Large intestine (tissue), 12 donors: ENCODE measurements at places on chromosomes 7 and 10. TPM values are rescaled to one million over a fixed set of nuclear protein-coding genes. Genes with fewer than 3 reads are reported as not detected.

GRCh38 chr10:122427280-122427679, 27.2 kb upstream of the ARMS2 start:
- H3K36me3 ChIP-seq, result peaks cover 23% of the 10 kb centered on the region
- no peaks in the 10 kb centered on the region for H3K27me3 ChIP-seq
- H3K4me3 ChIP-seq, result no peak overlapping the region
- H3K27ac ChIP-seq, result no peak overlapping the region
- no peaks in the 10 kb centered on the region for H3K4me1 ChIP-seq

- peak overlapping the region; percentile 9 for H3K27ac ChIP-seq
- H3K4me3 ChIP-seq, result no peak overlapping the region
- peak; percentile 71 for DNase-seq
- H3K27me3 ChIP-seq, result no peaks in the 10 kb centered on the region
- peaks cover 2% of the 10 kb centered on the region for H3K4me1 ChIP-seq
- H3K36me3 ChIP-seq, result peaks cover 17% of the 10 kb centered on the region
Measured at GRCh38 chr7:27746486-27746885, 6.5 kb downstream of the TAX1BP1 start.

DNA sequence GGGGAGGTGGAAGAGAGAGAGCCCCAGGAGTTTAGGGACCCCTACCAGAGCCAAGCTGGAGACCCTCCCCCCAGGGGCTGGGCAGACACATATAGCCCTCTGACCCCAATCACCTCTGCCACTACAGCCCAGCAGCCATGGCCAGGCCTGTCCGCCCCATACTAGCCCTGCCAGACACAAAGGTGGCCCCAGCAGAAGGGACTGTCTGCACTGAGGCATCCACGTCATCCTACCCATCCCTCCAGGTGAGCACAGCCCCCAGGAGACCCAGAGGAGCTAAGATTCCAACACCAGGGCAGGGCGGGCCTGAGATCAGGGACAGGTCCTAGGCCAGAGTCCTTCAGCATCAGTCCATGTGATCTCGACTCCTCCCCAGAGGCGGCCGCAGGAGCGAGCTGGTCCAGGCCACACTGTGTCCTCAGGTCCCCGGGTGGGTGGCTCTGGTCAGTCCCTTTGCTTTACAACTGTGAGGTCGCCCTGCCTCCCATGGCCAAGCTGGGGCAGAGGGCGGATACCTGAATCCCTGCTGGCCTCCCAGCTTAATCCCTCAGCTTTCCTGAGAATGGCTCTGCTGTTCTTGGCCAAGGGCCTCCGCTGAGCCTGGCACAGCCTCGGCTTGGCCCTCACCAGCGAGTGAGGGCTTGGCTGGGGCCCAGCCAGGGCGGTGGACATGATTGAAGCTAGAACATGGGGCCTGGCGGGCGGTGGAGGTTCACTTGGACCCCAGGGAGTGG, 14.3 kb upstream of the ELN start:
- H3K4me1 ChIP-seq, result no peaks in the 10 kb centered on the region
- H3K27me3 ChIP-seq, result no peaks in the 10 kb centered on the region
- no peak overlapping the region for H3K4me3 ChIP-seq

- peaks cover 11% of the 10 kb centered on the region for H3K36me3 ChIP-seq
- no peak overlapping the region for H3K4me3 ChIP-seq
- DNase-seq, result no peak
- no peak overlapping the region for H3K27ac ChIP-seq
- no peaks in the 10 kb centered on the region for H3K27me3 ChIP-seq
- H3K4me1 ChIP-seq, result peaks cover 15% of the 10 kb centered on the region
Measured at GRCh38 chr10:79422178-79422892, 23.1 kb downstream of the ZCCHC24 start.

DNA sequence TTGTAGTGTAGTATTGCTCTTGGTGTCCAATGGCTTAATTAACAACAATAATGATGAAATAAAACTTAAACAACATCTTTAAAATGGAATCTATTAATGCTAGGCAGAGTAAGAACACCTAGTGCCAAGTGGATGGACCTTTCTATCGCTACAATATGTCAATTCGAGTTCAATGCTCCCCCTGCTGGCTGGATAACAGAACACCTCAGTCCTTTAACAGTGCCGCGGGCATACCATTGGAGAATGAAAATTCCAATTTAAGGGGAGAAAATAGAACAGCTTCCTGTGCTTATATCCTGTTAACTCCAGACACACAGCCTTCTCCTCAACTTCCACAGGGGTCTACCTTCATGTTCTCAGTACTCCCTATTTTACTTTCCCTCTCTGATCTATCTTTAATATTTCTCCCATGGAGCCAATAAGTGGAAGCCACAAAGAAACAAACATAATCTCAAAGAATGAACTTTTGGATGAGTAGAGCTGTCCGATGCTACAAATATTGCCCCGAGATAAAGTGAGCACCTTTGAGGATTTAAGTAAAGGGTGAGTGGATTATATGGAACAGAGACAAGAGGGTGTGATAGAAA, 41.4 kb downstream of the COL1A2 start:
- no peaks in the 10 kb centered on the region for H3K27me3 ChIP-seq
- H3K36me3 ChIP-seq, result no peaks in the 10 kb centered on the region
- H3K4me3 ChIP-seq, result no peak overlapping the region
- peak; percentile 42 for DNase-seq
- H3K27ac ChIP-seq, result no peak overlapping the region

- DNase-seq, result no peak
- no peaks in the 10 kb centered on the region for H3K36me3 ChIP-seq
- H3K4me1 ChIP-seq, result no peaks in the 10 kb centered on the region
Measured at GRCh38 chr10:22852712-22853353, 75.0 kb upstream of the ARMC3 start.

GRCh38 chr7:81676813-81677212, 93.0 kb downstream of the HGF start:
- no peaks in the 10 kb centered on the region for H3K36me3 ChIP-seq
- no peaks in the 10 kb centered on the region for H3K27me3 ChIP-seq
- H3K27ac ChIP-seq, result no peak overlapping the region

DNA sequence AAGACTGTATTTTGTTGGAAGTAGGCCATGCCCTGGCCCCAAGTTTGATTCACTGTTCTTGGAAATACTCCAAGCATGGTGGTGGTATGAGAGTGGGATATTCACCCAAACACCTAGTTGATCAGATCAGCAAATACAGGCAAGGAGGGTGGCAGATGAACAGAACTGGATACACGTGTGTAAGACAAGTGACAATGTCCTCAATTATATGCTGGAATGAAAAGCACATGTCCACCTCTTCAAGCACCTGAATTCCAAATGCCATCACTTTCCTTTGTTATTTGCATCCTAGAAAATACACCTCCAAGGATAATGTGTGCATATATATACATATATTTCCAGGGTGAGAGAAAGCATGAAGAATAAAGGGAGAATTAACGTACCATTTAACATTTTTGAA, 131.8 kb upstream of the ZEB1 start:
- no peaks in the 10 kb centered on the region for H3K27me3 ChIP-seq
- H3K4me3 ChIP-seq, result no peak overlapping the region
- H3K27ac ChIP-seq, result no peak overlapping the region
- no peak for DNase-seq
- no peaks in the 10 kb centered on the region for H3K4me1 ChIP-seq

DNA sequence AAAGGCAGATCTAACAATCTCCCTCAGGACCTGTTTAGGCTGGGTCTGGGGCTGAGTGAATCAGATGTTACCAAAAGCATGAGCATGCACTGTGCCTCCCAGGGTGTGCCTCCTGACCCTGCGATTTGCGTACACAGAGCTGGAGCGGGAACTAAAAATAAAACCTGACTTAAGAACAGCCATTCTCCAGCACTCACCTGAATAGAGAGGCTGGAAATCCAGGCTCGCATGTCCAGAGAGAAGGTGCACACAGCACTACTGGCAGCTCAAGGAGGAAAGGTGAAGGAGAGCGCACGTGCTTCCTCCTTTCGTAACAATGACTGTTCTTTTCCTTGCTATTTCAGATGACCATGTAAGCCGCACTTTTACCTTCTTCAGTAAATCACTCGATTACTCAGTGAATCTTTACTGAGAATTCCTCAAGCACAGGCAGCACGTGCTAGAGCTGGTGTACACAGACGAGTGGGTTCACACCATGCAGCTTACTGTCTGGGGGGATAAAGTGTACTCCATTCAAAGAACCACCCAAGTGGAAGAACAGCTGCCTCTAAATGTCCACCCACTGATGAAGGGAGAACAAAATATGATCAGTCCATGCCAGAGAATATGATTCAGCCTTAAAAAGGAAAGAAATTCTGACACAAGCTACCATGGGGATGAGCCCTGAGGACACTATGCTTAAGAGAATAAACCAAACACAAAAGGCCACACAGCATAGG, 45.6 kb downstream of the SFMBT2 start:
- H3K4me3 ChIP-seq, result no peak overlapping the region
- DNase-seq, result no peak
- no peaks in the 10 kb centered on the region for H3K4me1 ChIP-seq

- peaks cover 22% of the 10 kb centered on the region for H3K36me3 ChIP-seq
- peak overlapping the region; percentile 99 for H3K4me3 ChIP-seq
- no peak for DNase-seq
- H3K4me1 ChIP-seq, result peaks cover 8% of the 10 kb centered on the region
- no peaks in the 10 kb centered on the region for H3K27me3 ChIP-seq
Measured at GRCh38 chr10:125823663-125824251, 411 bp downstream of the BCCIP start.

- H3K4me1 ChIP-seq, result peaks cover 9% of the 10 kb centered on the region
- peak overlapping the region; percentile 53 for H3K27ac ChIP-seq
- peaks cover 4% of the 10 kb centered on the region for H3K36me3 ChIP-seq
- H3K27me3 ChIP-seq, result no peaks in the 10 kb centered on the region
- H3K4me3 ChIP-seq, result peak overlapping the region; percentile 41
Measured at GRCh38 chr7:4681218-4681851, 760 bp upstream of the FOXK1 start.

DNA sequence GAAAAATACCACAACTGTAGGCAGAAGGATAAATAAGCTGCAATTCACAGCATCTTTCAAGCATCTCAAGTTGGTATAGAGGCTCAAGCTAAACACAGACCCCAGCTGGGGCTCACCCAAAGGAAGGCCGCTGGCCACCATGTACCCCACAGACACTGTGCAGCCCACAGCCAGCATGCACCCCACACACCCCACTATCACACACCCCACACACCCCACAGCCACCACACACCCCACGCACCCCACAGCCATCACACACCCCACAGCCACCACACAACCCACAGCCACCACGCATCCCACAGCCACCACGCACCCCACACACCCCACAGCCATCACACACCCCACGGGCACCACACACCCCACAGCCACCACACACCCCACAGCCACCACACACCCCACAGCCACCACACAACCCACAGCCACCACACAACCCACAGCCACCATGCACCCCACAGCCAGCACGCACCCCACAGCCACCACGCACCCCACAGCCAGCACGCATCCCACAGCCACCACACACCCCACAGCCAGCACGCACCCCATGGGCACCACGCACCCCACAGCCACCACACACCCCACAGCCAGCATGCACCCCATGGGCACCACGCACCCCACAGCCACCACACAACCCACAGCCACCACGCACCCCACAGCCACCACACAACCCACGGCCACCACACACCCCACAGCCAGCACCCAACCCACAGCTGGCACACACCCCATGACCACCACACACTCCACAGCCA, 214.7 kb downstream of the DNAJB6 start:
- H3K36me3 ChIP-seq, result no peaks in the 10 kb centered on the region
- H3K4me1 ChIP-seq, result no peaks in the 10 kb centered on the region
- no peak for DNase-seq
- no peaks in the 10 kb centered on the region for H3K27me3 ChIP-seq
- no peak overlapping the region for H3K4me3 ChIP-seq

- DNase-seq, result no peak
- no peaks in the 10 kb centered on the region for H3K4me1 ChIP-seq
- no peak overlapping the region for H3K27ac ChIP-seq
- peaks cover 2% of the 10 kb centered on the region for H3K27me3 ChIP-seq
Measured at GRCh38 chr10:118508863-118509262, 86.6 kb downstream of the PRLHR start.

Gene SLC12A9
- polyA plus RNA-seq, result 26.0 TPM

Gene FANK1
- polyA plus RNA-seq, result 5.0 TPM

Gene GRID2IP
- 0.88 TPM for polyA plus RNA-seq

Gene SMKR1
- polyA plus RNA-seq, result 1.1 TPM
